ENCODE measurements at places on chromosomes 3 and 15.

DNA sequence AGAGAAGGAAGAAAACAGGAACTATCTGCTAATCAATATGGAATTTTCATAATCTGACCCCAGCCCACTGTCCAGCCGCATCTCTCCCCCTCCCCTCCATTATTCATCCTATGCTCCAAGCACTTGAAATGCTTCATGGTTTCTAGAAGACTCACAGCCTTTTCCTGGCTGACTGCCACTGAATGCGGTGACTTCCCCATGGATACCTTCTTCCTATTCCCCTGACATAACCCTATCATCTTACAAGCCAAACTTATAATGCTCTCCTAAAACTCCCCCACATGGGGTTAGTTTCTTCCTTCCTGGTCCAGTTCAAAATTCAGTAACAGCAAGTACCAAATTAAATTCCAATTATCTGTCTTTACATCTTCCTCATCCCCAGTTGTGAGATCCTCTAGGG lies 31.2 kb upstream of the PTX3 start:
- DNase-seq, result no peak

DNA sequence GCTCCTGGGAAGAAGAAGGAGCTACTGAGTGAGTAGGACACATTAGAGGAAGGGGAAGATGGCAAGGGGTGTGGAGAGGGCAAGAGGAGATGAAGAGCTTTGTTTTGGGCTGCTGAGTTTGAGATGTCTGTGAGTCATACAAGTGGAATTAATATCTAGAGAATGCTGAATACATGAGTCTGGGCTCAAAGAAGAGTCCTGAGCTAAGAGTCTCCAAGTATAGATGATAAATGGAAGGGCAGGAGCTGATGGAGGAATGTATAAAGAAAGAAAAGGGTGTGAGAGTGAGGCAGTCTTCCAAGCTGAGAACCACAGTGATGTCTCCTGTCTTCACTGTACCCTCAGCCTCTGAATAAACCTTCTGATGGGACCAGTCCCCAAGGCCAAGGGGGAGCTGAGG lies 205.5 kb upstream of the MRPL3 start:
- DNase-seq, result no peak

DNA sequence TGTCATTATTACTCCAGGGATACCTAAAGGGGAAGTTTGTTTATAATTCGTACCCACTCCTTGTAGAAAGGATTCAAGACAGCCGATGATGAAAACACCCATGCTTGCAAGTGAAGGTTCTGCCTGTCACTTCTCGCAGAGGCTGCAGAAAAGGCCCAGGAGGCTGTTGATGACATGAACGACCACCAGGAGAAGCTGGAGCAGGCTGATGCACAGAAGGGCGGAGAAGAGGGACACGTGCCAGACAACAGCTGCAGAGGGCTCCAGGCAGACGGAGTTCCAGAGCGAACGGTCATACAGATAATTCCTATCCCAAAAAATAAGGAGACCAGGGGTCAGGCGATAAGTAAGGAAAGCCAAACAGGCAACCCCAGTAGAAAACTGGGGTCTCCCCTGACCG lies 5.7 kb upstream of the DYNLT2B start:
- DNase-seq, result no peak

- DNase-seq, result no peak
Observed at GRCh38 chr3:80215191-80215590, 447.4 kb upstream of the ROBO1 start.

DNA sequence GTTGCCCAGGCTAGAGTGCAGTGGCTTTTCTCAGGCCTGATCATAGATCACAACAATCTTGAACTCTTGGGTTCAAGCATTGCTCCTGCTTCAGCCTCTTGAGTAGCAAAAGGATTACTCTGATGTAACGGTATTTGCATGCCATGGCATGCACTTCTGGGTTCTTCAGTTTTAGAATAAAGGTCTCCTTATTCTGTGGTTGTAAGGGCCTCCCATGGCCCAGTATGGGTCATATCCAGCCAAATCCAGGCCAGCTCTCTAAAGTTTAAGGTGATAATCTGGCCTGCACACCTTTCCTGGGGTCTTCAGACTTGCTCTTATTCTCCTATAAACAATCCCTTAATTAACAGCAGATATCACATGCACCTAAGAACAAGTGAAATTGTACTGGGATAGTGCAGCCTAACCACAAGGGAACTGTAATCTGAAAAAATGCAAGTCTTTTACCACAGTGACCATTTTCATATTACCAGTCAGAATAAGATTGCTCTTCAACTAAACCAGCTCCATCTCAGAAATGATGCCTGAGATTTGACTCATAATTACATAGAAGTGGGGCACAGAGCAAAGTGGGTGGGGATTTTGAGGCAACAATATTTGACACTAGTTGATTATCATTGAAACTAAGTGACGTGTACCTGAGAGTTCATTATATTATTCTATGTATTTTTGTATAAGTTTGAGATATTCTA lies 25.4 kb downstream of the COMMD2 start:
- no peak for DNase-seq

- no peak for DNase-seq
Observed at GRCh38 chr3:41853540-41854196, 108.2 kb downstream of the ULK4 start.

GRCh38 chr3:61761694-61762430 lies 200.5 kb downstream of the PTPRG start:
- DNase-seq, result no peak

GRCh38 chr3:123431658-123432324 lies 17.1 kb downstream of the ADCY5 start:
- DNase-seq, result no peak

DNA sequence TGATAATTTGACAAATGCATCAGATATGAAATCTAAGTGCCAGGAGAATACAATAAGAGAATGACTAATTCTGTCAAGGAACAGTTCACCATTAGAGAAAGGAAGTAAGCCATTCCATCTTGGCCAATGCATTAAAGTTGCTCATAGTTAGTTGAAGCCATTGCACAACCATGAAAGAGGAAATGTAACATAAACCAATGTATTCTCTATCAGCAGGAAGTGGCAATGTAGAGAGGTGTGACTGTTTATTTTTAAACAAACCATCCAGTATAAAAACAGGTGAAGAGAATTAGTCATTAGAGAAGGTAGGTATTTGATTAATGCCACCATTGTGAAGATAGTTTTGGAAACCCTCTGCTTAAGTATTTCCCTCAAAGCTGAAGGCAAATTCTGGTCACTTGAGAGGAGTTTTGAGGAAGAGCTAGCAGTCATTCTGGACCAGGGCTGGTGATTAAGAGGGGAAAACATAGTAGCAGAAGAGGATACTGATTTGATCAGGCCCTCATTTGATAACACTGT lies 10.7 kb upstream of the ANXA2 start:
- DNase-seq, result peak; percentile 4

DNA sequence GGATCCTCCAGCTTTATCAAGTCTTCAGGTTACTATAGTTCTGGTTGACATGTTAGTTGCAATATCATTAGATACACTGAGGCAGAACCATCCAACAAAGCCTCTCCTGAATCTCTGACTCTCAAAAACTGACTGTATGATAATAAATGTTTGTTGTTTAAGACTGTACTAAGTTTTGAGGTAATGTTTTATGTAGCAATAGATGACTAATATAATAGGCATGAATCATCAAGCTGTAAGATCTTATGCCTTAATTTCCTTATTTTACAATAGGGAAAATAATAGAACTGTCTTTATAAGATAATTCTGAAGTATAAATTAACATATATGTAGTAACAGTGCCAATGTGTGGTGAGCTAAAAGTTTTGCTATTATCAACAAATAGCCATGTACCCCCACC lies 88.9 kb upstream of the TBC1D5 start:
- DNase-seq, result no peak

GRCh38 chr3:37806505-37807200 lies 55.0 kb upstream of the CTDSPL start:
- DNase-seq, result no peak

GRCh38 chr3:107284612-107285011 lies 92.6 kb upstream of the CCDC54 start:
- no peak for DNase-seq

- no peak for DNase-seq
Observed at GRCh38 chr3:120681506-120682038, 467 bp downstream of the HGD start.

DNA sequence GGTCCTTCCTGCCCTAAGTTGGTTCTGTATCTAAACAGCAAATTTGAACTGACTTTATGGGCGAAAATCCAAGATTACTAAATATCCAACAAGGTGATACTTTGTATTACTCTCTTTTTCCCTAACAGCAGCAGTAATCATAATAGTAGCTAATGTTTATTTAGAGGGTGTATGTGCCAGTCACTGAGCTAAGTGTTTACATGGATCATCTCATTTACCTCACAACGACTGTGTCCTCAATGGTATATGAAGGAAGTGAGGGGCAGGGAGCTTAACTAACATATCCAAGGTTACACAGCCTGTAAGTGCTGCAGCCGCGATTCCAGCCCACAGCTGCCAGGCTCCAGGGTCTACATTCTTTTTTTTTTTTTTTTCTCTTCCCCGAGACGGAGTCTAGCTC lies 10.3 kb upstream of the LRRC34 start:
- DNase-seq, result no peak

DNA sequence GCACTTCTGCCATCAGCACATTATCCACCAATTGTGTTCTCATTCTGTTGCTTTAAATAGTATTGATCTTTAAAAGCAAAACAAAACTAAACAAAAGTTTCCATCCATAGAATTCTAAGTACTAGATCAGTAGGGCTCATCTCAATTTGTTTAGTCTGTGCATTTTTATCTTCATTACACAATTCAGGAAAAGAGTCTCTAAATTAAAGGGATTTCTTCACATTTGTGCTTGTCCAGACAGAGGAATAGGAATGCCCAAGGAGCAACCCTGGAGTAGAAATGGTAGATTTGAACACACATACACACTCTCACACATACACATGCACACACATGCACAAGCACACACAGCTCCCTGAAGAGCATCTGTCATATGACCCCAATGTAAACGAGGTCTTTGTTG lies 21.4 kb downstream of the LMCD1 start:
- no peak for DNase-seq

GRCh38 chr3:42068303-42069088 lies 22.7 kb upstream of the TRAK1 start:
- DNase-seq, result no peak

Measured in GF-D8 (cell line).